Stimulated activated CD8-positive, alpha-beta memory T cell treated with anti-CD3 and anti-CD28 coated beads, Interleukin-12 subunit alpha, Interleukin-12 subunit beta, amount 100 ng/mL, for 4 hours (primary cell): ENCODE measurements at places on chromosomes 11 and 22.
A peak's percentile ranks its signal among the peaks of the same experiment; 100 is the strongest.

- no peak for DNase-seq
These were observed 62.9 kb upstream of the NTM start for GRCh38 chr11:131307506-131307905.

DNA sequence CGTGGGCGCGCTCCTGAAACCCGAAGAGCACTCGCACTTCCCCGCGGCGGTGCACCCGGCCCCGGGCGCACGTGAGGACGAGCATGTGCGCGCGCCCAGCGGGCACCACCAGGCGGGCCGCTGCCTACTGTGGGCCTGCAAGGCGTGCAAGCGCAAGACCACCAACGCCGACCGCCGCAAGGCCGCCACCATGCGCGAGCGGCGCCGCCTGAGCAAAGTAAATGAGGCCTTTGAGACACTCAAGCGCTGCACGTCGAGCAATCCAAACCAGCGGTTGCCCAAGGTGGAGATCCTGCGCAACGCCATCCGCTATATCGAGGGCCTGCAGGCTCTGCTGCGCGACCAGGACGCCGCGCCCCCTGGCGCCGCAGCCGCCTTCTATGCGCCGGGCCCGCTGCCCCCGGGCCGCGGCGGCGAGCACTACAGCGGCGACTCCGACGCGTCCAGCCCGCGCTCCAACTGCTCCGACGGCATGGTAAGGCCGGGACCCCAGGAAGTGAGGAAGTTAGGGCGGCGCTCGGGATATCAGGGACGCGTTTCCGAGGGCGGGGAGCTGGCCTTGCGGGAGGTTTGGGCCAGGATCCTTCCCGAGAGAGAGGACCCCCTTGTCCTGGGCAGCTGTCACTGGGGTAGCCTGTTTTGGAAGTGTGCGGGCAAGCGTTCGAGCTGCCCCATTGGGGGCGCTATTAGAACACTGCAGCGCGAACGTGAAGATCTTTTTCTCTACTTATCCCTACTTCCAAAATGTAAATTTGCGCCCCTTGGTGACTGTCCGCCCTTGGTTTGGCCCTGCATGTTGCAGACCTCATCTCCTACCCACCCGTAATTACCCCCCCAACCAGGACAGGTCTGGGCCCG is 796 bp downstream of the MYOD1 start:
- DNase-seq, result no peak

GRCh38 chr11:119835753-119836152 is 106.8 kb upstream of the NECTIN1 start:
- DNase-seq, result no peak

- DNase-seq, result no peak
These were observed 34.2 kb downstream of the ARHGAP8 start for GRCh38 chr22:44786610-44787009.

DNA sequence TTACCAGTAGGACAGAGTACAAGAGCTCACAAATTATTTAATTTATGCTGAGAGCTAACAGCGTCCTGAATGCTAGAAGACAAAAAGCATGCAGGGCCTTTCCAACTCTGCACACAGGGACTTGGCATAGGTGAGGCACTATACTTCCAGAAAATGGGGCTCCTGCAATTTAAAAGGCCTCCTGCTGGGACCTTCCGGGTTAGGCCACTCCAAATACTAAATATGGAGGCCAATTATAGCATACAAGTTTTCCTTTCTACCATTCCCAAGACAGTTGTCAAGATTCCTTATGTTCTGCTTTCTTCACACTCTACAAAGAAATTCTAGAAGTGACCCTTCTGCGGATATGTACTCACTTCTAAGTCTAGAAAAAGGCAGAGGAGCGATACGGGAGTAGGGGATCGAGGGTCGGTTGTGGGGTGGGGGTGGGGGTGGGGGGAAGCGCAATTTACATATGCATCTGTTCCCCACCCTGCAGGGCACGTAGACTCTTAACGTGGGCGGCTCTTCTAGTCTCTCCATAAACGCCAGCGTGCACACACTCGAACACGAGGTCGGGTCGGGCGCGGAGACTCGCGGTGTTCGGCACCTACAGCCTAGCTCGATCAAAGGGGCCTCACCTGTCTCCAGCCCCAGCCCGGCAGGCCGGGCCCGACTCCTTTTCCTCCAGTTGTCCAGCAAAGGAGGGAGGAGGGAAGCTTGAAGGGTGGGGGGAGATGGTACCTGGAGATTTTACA is 728 bp downstream of the DCUN1D5 start:
- DNase-seq, result peak; percentile 38

- no peak for DNase-seq
These were observed 82.3 kb downstream of the XRRA1 start for GRCh38 chr11:74866557-74866956.

DNA sequence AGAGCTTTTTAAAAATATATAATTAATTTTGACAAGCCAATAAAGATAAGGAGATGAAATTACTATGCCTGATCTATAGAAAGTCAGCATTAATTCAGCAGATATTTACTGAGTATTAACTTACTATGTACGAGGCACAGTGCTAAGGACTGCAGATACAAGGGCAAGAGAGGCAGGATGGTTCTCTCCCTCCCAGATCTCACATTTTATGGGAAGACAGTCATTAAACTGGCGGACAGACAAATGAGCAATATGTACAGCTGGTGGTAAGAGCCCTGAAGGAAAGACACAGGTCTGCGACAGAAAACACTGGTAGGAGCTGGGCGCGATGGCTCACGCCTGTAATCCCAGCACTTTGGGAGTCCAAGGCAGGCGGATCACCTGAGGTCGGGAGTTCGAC is 36.8 kb downstream of the MCHR1 start:
- DNase-seq, result no peak

GRCh38 chr22:49564666-49565515 is 262.8 kb downstream of the BRD1 start:
- no peak for DNase-seq

DNA sequence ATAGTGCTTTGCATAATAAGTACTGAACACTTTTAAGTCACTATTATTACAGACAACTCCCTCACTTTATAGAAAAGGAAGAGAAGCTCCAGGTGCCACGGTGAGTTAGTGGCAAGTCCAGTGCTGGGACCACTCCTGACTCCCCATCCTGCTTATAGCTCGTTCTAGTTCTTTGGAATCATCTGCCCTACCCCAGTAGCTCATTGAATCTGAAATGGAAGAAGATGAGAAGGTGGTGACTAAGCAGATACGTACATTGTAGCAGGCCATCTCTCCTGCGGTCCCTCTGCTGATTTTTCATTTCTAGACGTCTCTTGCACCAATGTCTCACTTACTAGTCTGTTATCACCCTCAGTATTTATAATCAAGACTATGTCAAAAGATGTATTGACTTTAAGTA is 21.6 kb downstream of the MMP20 start:
- DNase-seq, result no peak

DNA sequence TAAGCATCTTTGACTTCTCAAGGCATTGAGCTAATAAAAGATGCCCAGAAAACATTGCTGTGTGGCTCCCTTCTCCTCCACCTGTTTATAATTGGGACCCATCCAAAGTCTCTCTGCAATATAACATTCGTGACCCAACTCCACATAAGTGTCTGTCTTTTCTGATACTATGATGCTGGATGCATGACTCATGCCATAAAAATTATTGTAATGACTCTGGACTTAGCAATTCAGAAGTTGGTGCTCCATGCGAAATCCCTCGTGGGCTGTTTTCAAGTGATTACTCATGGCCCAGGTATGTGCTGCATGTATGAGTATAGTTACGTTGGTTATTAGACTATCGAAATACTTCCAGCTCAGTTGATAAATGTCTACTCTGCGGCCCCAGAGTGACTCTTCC is 11.7 kb downstream of the FJX1 start:
- no peak for DNase-seq

DNA sequence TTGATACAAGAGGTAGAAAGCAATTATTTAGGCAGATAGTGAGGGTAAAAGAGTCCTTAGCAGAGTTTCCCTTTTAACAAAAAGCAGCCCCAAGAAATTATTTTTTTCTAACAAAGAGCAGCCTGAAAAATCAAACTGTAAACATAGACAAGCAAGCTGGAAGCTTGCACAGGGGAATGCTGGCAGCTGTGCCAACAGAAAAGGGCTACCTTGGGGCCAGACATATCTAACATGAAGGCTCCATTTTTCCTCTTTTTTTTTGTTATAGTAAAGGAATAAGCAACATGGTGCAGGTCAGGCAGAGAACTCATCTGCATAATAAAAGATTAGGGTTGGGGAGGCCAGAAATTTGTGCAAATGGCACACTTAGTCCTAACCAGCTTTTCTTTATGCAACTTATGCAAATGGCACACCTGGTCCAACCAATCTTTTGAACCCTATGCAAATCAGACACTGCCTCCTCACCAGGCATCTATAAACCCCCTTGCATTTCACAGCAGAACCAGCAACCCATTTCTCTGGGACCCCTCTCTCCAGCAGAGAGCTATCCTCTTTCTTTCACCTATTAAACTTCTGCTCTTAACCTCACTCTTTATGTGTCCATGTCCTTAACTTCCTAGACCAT is 41.8 kb downstream of the PDGFD start:
- DNase-seq, result no peak

DNA sequence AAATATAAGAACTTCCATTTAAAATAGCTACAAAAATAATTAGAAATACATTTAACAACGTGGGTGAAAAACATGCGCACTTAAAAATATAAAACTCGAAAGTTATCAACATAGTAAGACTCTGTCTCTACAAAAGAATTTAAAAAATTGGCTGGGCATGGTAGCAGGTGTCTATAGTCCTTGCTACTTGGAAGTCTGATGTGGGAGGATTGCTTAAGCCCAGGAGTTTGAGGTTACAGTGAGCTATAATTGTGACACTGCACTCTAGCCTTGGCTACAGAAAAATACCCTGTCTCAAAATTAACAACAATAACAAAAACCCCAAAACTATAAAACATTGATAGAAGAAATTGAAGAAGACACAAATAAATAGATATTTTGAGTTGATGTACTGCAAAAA is 13.8 kb upstream of the CASP12 start:
- no peak for DNase-seq
